ENCODE measurements at places on chromosomes 7 and 10.

DNA sequence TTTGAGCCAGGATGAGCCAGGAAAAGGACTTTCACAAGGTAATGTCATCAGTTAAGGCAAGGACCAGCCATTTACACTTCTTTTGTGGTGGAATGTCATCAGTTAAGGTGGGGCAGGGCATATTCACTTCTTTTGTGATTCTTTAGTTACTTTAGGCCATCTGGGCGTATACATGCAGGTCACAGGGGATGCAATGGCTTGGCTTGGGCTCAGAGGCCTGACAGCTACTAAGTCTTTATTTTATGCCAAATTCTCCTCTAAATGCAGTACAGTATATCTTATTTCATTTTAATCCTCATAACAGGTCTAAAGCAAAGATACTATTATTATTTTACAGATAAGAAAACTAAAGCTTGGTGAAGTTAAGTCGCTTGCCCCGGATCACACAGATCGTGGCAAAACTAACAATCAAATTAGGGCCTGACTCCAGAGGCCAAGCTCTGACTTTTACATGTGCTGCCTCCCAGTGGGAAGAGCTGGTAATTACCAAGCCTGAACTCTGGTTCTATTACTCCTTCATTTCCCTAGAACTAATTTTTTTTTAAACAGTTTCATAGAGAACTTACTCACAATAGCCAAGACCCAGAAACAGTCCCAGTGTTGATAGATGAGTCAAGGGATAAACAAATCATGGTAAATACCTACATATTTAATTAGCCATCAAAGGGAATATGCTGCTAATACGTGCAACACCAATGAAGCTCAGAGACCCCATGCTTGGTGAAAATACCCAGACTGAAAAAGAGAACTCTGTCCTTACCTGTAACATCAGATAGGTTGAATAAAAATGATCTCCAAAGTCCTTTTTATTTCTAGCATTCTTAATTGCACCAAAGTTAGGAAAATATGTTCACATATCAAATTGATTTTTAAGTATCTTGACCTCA lies 35.4 kb downstream of the C7orf25 start:
- peak; percentile 18 for DNase-seq

GRCh38 chr10:84593506-84593905 lies 265.1 kb downstream of the CCSER2 start:
- no peak for DNase-seq

- no peak for DNase-seq
Observed at GRCh38 chr10:99233689-99234037, 2.0 kb downstream of the HPSE2 start.

DNA sequence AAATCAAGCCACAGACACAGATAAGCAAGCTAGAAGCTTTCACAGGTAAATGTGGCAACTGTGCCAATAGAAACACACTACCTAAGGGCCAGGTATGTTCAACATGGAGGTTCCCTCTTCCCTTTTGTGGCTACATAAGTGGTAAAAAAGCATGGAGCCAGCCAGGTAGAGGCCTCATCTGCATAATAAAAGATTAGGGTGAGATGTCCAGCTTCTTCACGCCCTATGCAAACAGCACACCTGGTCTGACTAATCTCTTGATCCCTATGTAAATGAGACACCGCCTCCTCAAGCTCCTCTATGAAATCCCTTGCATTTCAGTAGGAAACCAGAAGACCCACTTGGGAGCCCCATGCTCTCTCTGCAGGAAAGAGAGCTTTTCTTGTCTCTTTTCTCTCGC lies 282.2 kb downstream of the NEBL start:
- no peak for DNase-seq

- DNase-seq, result no peak
Observed at GRCh38 chr7:92647011-92647625, 56.9 kb upstream of the FAM133B start.

- no peak for DNase-seq
Observed at GRCh38 chr10:69831231-69831855, 29.6 kb downstream of the COL13A1 start.
